ENCODE measurements at places on chromosomes 7 and 10.

- H3K27ac ChIP-seq = no peak overlapping the region
- peaks cover 17% of the 10 kb centered on the region for H3K4me1 ChIP-seq
- H3K27me3 ChIP-seq = peaks cover 38% of the 10 kb centered on the region
- no peak for DNase-seq
These were observed 3.9 kb downstream of the RASGEF1A start for GRCh38 chr10:43262902-43263466.

GRCh38 chr7:155738104-155738503 is 74.2 kb downstream of the SHH start:
- no peaks in the 10 kb centered on the region for H3K36me3 ChIP-seq
- peaks cover 11% of the 10 kb centered on the region for H3K4me1 ChIP-seq
- DNase-seq = no peak
- H3K27me3 ChIP-seq = no peaks in the 10 kb centered on the region

DNA sequence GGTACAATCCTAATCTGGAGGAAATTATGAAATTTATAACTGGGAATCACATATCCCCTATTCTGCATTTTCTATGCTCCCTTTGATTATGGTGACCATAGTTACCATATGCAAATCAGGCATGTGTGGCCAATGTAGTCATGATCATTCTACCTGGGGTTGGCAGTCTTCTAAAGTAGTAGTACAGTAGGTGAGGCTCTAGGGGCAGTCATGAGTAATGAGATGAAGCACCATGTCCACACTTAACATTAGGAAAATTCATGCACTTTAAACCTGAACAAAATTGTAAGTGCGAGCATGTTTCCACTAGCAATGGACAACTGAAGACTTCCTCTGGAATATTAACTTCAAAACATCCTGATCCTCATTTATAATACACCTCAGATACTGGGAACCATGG is 545.9 kb downstream of the SUGCT start:
- no peak overlapping the region for H3K4me3 ChIP-seq
- H3K27me3 ChIP-seq = no peaks in the 10 kb centered on the region
- no peaks in the 10 kb centered on the region for H3K4me1 ChIP-seq
- H3K27ac ChIP-seq = no peak overlapping the region
- no peak for DNase-seq

- peak; percentile 39 for DNase-seq
- peak overlapping the region; percentile 91 for H3K4me3 ChIP-seq
- H3K4me1 ChIP-seq = peaks cover 19% of the 10 kb centered on the region
- H3K27ac ChIP-seq = peak overlapping the region; percentile 93
- H3K27me3 ChIP-seq = no peaks in the 10 kb centered on the region
These were observed 613 bp downstream of the USP6NL start for GRCh38 chr10:11610826-11611247.

- no peaks in the 10 kb centered on the region for H3K4me1 ChIP-seq
- no peaks in the 10 kb centered on the region for H3K36me3 ChIP-seq
- no peaks in the 10 kb centered on the region for H3K27me3 ChIP-seq
- H3K27ac ChIP-seq = no peak overlapping the region
- DNase-seq = no peak
- no peak overlapping the region for H3K4me3 ChIP-seq
These were observed 254.1 kb downstream of the RELN start for GRCh38 chr7:103735377-103735776.

GRCh38 chr10:117242463-117242832 is 1.5 kb downstream of the SLC18A2 start:
- peaks cover 7% of the 10 kb centered on the region for H3K4me1 ChIP-seq
- no peak overlapping the region for H3K27ac ChIP-seq
- no peak for DNase-seq
- H3K36me3 ChIP-seq = no peaks in the 10 kb centered on the region
- H3K27me3 ChIP-seq = peaks cover 79% of the 10 kb centered on the region
- H3K4me3 ChIP-seq = no peak overlapping the region

DNA sequence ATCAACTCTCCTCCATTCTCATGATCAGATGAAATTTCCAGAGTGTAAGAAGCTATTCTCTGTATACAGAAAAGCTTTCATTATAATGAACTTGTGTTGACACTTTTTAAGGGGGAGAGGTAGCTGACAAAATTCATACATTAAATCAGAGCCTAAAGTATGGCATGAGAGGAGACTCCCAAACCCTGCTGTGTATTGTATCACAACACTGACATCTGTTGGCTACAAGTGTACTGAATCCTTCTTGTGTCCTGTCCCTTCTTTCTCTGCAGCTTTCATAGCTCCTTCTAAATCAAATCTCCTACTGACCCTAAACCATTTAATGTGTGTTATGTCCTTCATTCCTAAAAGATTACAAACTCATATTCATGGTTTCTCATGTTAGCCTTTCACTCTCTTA is 70.9 kb downstream of the GCC1 start:
- H3K36me3 ChIP-seq = no peaks in the 10 kb centered on the region
- no peak overlapping the region for H3K27ac ChIP-seq
- H3K4me3 ChIP-seq = no peak overlapping the region
- no peak for DNase-seq
- no peaks in the 10 kb centered on the region for H3K4me1 ChIP-seq

GRCh38 chr7:111560773-111561653 is 1.3 kb downstream of the IMMP2L start:
- H3K27ac ChIP-seq = peak overlapping the region; percentile 89
- DNase-seq = no peak
- H3K4me3 ChIP-seq = no peak overlapping the region

DNA sequence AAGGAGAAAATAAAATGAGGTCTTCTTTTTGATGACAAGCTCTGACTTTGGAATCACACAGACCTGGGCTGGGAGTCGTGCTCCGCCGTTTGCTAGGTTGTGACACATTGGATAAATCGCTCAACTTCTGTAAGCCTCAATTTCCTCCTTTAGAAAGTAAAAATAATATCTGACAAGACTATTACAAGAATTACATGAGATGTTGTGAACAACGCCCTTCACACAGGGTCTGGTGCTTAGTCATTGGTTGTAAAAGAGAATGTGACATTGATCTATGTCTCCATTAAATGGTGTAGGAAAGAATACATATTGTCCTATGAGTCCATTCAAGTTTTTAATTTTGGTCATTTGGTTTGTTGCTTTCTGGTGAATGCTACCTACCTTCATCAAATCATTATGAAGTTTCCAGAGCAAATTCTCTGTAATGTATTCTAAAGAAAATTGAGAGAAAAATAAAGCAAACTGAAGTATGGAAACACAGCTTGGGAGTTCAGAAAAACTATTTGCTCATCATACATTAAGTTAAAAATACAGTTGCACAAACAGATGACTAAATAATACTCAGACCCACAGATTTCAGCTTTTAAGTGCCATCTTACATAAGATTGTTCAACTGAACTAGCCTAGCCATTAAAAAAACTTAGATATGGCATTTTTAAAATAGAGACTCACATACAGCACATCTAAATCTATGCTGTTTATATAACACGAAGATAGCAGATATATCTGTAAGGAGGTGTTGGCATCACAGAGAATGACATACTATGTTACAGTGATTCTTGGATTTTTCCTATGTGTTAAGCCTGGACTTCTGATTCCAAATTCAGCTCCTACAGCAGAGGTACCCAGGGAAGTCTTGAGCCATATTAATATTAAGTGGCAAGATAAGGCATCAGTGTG is 12.3 kb upstream of the ADRB1 start:
- no peak for DNase-seq
- no peaks in the 10 kb centered on the region for H3K27me3 ChIP-seq
- H3K27ac ChIP-seq = no peak overlapping the region
- H3K4me3 ChIP-seq = no peak overlapping the region

- peak overlapping the region; percentile 9 for H3K4me3 ChIP-seq
- DNase-seq = no peak
- peaks cover 29% of the 10 kb centered on the region for H3K27me3 ChIP-seq
These were observed 101.6 kb downstream of the DYNC2I1 start for GRCh38 chr7:158957921-158958491.

GRCh38 chr7:74061840-74062539 is 21.6 kb upstream of the LIMK1 start:
- no peaks in the 10 kb centered on the region for H3K36me3 ChIP-seq
- H3K27ac ChIP-seq = peak overlapping the region; percentile 80
- DNase-seq = peak; percentile 78
- H3K27me3 ChIP-seq = no peaks in the 10 kb centered on the region
- H3K4me1 ChIP-seq = peaks cover 14% of the 10 kb centered on the region

DNA sequence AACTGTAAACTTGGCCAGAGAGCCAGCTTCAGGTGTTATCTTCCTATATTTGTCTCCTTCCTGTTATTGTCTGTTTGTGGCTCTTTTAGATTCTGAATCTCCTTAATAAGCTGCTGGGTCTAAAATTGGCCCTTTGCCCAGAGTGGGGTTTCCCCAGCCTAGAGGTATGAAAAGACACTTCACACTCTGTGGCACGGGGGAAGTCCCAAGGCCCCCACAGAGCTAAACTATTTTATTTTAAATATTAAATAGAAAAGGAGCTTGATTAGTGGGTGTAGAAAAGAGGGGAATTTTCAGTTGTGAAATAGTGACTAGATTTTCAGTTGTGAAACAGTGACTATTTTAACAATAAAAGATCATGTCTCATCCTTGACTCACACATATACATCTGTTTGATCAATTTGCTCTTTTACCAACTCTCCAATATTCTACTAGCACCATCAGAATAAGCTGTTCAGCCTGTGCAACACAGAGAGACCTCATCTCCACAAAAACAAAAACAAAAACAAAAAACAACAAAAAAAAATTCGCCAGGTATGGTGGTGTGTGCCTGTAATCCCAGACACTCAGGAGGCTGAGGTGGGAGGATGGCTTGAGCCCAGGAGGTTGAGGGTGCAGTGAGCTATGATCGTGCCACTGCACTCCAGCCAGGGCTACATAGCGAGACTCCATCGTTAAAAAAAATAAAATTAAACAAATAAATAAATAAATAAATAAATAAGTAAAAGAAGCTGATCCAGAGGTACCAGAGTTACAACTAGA is 24.9 kb upstream of the ADO start:
- H3K27ac ChIP-seq = no peak overlapping the region
- no peaks in the 10 kb centered on the region for H3K27me3 ChIP-seq
- no peaks in the 10 kb centered on the region for H3K36me3 ChIP-seq
- no peak for DNase-seq
- H3K4me1 ChIP-seq = no peaks in the 10 kb centered on the region
- no peak overlapping the region for H3K4me3 ChIP-seq

DNA sequence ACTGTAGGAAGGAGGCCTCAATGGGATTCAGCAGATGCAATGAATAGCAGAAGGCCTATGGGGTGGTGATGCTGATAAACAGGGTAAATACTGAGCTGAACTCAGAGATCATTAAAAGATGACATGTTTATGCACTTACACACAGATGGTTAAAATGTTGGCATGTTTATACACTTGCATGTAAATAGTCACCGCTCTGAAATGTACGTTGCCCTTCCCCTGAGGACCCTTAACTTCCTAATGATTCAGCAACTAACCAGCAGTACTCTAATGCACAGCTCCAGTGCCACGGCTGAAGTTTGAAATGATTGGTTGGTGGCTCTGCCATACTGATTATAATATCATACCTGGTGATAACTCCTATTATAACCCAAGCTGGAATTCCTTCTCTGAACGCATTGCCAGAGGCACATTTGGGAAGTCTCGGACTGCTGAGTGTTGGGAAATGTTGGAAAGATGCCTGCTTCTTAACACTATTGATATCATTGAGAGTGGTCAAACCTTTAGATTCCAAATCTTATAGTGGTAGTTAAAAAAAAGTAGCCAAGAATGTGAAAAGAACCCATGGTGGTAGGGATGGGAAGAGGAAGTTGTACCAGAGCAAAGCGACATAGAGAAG is 3.7 kb upstream of the CAV1 start:
- no peak for DNase-seq
- peaks cover 29% of the 10 kb centered on the region for H3K4me1 ChIP-seq
- H3K36me3 ChIP-seq = no peaks in the 10 kb centered on the region
- no peak overlapping the region for H3K4me3 ChIP-seq

GRCh38 chr10:35640474-35640873 is 1.6 kb downstream of the FZD8 start:
- peaks cover 66% of the 10 kb centered on the region for H3K4me1 ChIP-seq
- H3K4me3 ChIP-seq = peak overlapping the region; percentile 59
- peak; percentile 50 for DNase-seq
- H3K27ac ChIP-seq = peak overlapping the region; percentile 66
- H3K27me3 ChIP-seq = no peaks in the 10 kb centered on the region
- no peaks in the 10 kb centered on the region for H3K36me3 ChIP-seq

DNA sequence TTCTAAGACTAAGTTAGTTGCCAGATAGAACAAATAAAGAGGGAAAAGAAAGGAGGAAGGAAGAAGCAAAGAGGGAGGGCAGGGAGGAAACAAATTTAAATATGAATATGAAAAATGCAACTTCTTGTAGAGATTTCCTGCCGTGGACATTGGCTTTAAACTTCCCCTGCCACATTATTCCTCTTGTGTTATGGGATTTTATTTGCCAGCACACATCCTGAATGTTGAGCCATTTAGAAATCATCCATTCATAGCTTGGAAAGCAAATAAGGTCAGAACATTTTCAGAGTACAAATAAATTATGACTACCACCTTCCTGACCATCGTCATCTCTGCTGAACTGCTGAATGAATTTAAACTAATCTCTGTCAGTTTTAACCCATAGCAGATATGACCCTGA is 911.9 kb upstream of the LRRN3 start:
- H3K4me3 ChIP-seq = no peak overlapping the region
- no peaks in the 10 kb centered on the region for H3K36me3 ChIP-seq
- no peak overlapping the region for H3K27ac ChIP-seq

DNA sequence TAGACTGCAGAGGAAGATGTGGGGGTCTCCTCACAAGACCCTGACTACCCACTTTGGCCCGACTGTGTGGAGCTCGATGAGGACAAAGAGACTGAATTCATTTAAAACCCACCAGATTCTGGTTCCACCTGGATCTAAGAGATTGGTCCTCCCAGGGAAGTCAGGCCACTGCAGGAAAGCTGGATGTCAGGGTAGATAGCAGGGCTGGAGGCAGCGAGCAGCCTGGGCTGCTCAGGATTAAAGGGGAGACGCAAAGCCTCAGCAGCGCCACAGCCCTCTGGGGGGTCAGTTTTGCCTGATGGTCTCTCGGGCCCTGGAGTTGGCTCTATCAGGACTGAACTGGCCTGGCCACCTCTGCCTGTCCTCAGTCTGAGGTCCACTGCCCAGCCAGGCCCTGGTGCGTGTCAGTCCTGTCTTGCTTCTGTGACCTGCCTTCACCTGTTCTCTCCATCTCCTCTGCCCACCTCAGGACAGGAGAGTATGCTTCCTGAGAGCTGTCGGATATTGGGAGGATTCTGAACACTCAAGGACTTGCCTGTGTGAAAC is 12.2 kb upstream of the KLRG2 start:
- H3K4me1 ChIP-seq = peaks cover 5% of the 10 kb centered on the region
- no peak overlapping the region for H3K4me3 ChIP-seq
- no peaks in the 10 kb centered on the region for H3K36me3 ChIP-seq
- H3K27ac ChIP-seq = no peak overlapping the region
- DNase-seq = no peak

- no peak for DNase-seq
- no peaks in the 10 kb centered on the region for H3K27me3 ChIP-seq
- H3K36me3 ChIP-seq = no peaks in the 10 kb centered on the region
- H3K4me3 ChIP-seq = no peak overlapping the region
- H3K27ac ChIP-seq = no peak overlapping the region
- H3K4me1 ChIP-seq = no peaks in the 10 kb centered on the region
These were observed 161.2 kb upstream of the WDR11 start for GRCh38 chr10:120689777-120690529.
